NCI-H1436 treated with DMSO at 0.1 percent for 48 hours (cell line): ENCODE measurements at places on chromosomes 16 and 17.

DNA sequence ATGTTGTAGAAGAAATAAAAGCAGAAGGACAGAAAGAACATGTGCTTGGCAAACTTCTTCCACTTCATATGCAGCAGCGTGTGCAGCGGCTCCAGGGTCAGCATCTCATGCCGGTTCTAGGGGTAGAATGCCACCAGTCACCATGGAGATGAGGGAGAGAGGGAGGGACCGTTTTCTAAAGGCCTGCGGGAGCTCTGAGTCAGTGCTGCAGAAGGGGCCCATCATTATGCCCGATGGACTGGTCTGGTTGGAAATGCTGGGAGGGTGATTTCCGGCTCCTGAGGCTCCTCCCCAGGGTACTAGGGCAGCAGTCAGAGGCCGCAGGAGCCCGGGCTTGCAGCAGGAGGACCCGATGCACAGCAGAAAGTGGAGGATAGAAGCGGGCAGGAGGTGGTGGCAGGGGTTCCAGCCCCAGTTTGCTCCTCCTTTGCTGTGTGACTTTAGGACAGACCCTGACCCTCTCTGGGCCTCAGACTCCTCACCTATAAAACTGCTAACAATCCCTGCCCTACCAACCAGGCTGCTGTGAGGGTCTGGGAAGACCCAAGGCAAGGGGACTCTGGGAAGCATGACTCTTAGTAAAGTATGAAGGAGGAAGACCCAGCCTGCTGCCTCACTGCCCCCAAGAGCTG lies 28.6 kb downstream of the TRPV3 start:
- DNase-seq, result no peak

- no peak for DNase-seq
Measured at GRCh38 chr17:50560931-50561745, 623 bp downstream of the CACNA1G start.

DNA sequence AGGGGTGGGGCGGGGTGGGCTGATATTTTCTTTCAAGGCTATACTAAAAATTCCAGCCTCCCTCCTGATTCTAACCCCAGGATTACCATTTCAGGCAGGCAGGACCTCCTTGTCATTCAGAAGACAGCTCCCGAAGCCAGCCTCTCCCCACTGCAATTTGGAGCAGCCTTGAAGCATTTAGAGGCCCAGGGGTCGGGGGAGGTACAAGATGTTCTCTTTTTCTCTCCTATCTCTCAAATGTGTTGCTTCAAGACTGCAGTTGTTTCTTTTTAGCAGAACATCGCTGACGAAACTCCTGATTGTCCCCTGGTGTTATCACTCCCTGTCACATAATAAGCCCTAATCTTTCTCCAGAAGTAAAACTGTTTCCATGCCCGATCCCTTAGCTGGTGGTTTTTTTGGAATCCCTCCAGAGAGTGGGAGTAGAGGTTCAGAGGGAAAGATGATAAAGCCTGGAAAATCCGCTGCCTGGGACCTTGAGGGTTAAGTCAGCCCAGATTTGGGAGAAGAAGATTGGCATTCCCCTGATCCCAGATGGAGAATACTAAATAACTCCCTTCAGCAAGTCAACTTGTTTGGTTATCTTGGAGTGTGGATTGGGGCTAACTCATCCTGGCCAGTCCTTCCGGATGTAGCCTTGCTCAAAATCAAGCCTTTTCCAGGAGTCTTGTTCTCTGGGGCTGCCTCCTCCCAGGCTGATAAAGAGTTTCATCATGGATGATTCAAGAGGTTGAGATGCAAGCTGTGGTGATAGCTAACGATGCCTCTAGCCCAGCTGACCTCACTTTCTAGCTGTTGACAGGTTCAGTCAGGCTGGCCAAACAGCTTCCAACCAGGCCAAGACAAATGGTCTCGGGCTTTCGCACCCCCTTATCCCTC lies 71.3 kb downstream of the SOX9 start:
- no peak for DNase-seq

DNA sequence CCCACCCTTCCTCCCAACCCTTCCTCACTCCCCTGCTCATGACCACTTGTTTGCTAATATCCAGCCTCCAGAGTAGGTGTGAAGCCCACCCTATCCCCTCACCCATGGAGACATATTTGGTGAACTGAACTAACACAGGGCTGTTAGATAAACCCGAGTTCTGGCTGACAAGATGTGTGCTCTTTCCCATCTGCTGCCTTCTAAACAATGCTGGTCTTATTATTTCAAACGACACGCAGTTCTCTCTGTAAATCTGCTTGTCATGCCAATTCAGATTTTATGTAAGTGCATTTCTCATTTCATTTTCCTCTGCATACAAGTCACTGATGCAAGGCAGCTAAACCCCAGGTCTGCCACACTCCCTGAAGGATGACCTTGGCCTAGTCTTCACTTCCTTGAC lies 343.0 kb upstream of the CDH5 start:
- DNase-seq, result no peak

DNA sequence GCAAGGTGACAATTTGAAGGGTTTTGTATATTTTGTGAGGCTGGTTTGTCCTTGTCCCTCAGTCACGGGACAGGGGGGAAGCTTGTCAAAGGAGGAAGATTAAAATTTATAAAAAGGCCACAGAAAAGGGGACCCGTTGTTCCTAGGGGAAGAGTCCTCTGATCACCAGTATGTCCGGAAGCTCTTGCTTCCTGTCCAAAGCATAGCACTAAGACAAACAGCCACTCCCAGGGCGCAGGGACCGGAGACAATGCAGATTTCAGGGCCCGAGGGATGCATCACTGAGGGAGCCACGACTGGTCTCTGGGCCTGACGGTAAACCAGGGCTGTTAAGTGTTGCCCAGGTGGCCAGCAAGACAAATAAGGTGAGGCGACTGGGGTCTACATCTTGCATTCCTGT lies 95.2 kb downstream of the MAF start:
- DNase-seq, result no peak
